Esophagus squamous epithelium (tissue), 5 donors: ENCODE measurements at places on chromosomes 2 and 18. TPM values are rescaled to one million over a fixed set of nuclear protein-coding genes. Genes with fewer than 3 reads are reported as not detected.

- H3K36me3 ChIP-seq, result no peaks in the 10 kb centered on the region
- DNase-seq, result no peak
- no peaks in the 10 kb centered on the region for H3K4me1 ChIP-seq
- no peak overlapping the region for H3K4me3 ChIP-seq
- H3K27me3 ChIP-seq, result no peaks in the 10 kb centered on the region
- no peak overlapping the region for H3K27ac ChIP-seq
Observed at GRCh38 chr2:100976645-100977391, 25.3 kb upstream of the RPL31 start.

GRCh38 chr2:127586746-127587295 is 51.3 kb downstream of the MYO7B start:
- H3K27me3 ChIP-seq, result no peaks in the 10 kb centered on the region
- no peaks in the 10 kb centered on the region for H3K4me1 ChIP-seq
- H3K36me3 ChIP-seq, result no peaks in the 10 kb centered on the region
- no peak overlapping the region for H3K4me3 ChIP-seq
- no peak overlapping the region for H3K27ac ChIP-seq

DNA sequence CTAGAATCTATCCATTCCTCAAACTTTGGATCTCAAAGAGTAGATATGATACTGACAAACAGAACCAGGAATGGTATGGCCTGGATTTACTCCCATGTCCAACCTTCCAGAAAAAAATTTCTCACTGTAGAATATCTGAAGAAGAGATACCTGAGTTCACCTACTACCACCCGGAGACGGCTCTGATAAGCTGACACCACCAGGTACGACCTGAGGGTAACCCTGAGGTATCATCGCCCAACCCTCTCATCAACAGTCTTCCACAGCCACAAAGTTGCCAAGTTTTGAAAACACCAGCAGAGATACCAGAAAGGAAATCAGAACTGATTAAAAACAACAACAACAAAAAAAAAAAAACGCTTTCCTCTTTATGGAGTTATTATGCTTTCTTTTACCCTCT is 102.9 kb downstream of the LRP2 start:
- no peaks in the 10 kb centered on the region for H3K4me1 ChIP-seq
- H3K27me3 ChIP-seq, result no peaks in the 10 kb centered on the region
- DNase-seq, result no peak
- no peaks in the 10 kb centered on the region for H3K36me3 ChIP-seq

DNA sequence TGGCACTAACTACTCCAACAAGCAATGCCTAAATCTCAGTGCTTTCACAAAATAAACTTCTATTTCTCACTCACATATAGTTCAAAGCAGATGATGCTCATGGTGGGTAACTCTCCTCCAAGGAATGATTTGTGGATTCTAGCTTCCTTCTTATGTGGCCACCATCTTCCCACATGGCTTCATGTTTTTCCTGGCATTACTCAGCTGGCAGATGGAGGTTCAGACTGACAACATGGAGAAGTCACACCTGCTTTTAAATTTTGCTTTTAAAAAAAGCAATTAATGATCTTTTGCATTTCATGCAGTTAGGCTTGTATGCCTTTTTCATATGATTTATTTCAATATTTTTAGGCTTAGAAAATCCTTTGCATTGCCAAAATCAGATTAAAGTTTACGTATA is 6.3 kb upstream of the GKN2 start:
- H3K27me3 ChIP-seq, result no peaks in the 10 kb centered on the region

- peaks cover 11% of the 10 kb centered on the region for H3K36me3 ChIP-seq
- H3K27ac ChIP-seq, result no peak overlapping the region
- no peak overlapping the region for H3K4me3 ChIP-seq
- no peaks in the 10 kb centered on the region for H3K27me3 ChIP-seq
Observed at GRCh38 chr2:168731616-168732015, 70.8 kb upstream of the NOSTRIN start.

FAM124B gene
- total RNA-seq, result 0.44 TPM
